ENCODE measurements at places on chromosomes 1 and 21.

GRCh38 chr1:41518471-41518870 lies 34.0 kb upstream of the EDN2 start:
- DNase-seq = no peak

DNA sequence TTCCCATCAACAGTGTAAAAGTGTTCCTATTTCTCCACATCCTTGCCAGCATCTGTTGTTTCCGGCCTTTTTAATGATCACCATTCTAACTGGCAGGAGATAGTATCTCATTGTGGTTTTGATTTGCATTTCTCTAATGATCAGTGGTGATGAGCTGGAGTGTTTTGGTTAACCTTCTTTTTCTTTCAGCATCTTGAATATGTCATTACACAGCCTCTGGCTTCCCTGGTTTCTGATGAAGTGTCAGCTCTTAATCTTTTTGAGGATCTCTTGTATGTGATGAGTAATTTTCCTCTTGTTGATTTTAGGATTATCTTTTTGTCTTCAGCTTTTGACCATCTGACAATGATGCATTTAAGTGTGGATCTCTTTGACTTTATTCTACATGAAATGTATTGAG lies 133.2 kb upstream of the GRIK3 start:
- no peak for DNase-seq

DNA sequence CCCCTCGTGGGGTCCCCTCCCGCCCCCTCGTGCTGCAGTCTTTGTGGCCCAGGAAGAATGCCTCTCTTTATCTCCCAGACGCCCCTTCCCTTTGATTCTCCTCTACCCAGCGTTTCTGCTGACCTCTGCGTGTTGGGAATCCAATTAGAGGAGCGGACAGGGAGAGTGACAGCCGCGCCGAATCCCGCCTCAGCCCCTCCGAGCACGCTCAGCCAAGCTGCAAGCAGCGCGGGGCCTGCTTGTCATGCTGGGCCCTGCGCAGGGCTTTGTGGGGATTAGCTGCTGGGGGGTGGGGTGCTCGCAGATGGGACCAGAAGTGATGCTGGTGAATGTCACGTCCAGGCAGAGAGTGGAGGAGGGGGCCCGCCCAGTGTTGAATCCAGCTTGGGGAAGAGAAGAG lies 91.1 kb downstream of the EPHB2 start:
- DNase-seq = no peak

- no peak for DNase-seq
Observed at GRCh38 chr1:185860859-185861258, 126.7 kb downstream of the HMCN1 start.

DNA sequence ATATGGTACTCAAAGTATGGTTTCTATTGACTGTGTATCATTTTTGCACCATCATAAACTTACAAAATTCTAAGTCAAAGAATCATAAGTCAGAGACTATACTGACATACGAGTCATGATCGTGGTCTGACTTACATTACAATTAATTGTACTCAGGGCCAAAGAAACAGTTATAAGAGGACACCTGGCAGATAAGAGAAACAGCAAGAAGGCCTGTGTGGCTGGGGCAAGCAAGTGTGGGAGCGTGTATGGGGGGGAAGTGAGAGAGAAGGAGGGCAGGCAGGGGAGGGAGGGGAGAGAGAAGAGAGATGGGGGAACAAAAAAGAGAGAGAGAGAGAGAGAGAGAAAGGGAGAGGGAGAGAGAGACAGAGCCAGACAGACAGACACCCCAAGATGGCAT lies 70.9 kb downstream of the RERE start:
- no peak for DNase-seq

GRCh38 chr1:234602334-234603220 lies 7.4 kb downstream of the IRF2BP2 start:
- peak; percentile 30 for DNase-seq

DNA sequence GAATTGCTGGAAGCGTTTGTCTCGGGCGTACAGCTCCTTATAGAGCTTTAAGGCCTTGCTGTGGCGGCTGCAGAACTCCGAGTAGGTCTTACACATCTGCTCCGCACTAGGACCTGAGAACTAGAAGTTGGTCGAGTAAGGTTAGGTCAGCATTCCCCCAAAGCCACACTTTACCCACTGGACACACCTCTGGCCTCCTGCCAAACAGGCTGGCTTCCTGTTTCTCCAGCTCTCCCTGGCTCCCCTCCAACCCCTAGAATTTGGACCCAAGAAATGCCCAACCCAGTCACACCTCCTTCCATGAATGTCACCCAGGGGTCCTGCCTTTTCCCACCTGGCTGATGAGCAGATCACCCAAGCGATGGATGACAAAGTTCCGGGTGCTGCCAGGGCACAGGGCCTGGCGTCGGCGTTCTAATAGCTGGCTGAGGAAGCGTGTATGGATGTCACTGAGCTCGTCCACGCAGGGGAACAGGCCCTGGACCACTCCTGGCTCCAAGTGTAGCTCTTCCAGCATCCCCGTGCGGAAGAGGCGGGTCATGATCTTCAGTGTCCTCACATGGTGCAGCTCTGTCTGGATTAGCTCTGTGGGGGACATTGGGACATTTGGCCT lies 15.6 kb downstream of the ARHGEF2 start:
- DNase-seq = no peak

GRCh38 chr1:7808253-7808844 lies 24.3 kb downstream of the PER3 start:
- no peak for DNase-seq

- no peak for DNase-seq
Observed at GRCh38 chr1:85606414-85606800, 25.8 kb downstream of the CCN1 start.
